Cortex of kidney (tissue), 1 donor: ENCODE measurements at places on chromosomes 5 and 9.

GRCh38 chr5:83595217-83595616, 123.7 kb downstream of the VCAN start:
- no peak for DNase-seq

- no peak for DNase-seq
Measured at GRCh38 chr5:170650850-170651249, 132.7 kb upstream of the GABRP start.

GRCh38 chr5:78568676-78569075, 79.9 kb downstream of the LHFPL2 start:
- no peak for DNase-seq

- no peak for DNase-seq
Measured at GRCh38 chr5:58378613-58379390, 81.1 kb downstream of the PLK2 start.

GRCh38 chr9:100729336-100729895, 151.5 kb downstream of the CAVIN4 start:
- DNase-seq, result no peak

- DNase-seq, result no peak
Measured at GRCh38 chr5:15008921-15009320, 137.3 kb upstream of the ANKH start.

DNA sequence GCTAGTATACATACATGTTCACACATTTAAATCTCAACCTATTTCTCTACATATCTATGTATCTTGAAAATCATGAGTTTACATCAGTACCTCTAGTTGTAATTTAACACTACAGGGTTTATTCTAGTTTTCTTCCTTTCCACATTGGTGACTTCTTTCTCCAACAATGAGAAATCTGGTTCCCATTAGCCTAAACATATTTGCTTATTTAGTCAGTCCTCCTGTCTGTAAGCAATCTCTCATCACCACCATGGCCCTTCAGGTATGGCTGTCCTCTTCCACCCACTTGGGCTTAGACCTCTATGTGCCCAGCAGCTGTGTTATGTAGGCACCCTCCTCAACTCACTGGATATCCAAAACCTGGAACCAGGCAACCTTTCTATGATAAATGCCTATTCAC, 8.0 kb upstream of the SPATA31D1 start:
- no peak for DNase-seq

- DNase-seq, result no peak
Measured at GRCh38 chr5:149937610-149938009, 7.0 kb downstream of the PDE6A start.

DNA sequence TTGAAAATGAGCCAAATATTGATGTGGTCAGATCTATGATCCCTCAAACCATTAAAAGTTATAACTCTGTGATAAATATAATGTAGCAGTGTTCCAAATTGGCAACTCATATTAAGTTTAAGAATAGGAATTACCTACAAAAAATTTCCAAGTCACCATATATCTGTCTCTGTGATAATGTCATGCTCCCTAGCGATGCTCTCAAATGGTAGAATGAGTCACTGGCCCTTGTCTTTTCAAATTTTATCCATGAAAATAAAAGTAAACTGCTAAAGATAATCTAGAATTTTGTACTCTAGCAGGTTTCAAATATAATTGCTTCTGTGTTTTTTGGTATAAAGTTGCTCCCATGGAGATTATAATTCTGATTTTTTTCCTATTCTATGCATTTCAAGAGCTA, 277.1 kb downstream of the PDE4D start:
- DNase-seq, result no peak

- no peak for DNase-seq
Measured at GRCh38 chr5:174545926-174546325, 178.5 kb upstream of the MSX2 start.

DNA sequence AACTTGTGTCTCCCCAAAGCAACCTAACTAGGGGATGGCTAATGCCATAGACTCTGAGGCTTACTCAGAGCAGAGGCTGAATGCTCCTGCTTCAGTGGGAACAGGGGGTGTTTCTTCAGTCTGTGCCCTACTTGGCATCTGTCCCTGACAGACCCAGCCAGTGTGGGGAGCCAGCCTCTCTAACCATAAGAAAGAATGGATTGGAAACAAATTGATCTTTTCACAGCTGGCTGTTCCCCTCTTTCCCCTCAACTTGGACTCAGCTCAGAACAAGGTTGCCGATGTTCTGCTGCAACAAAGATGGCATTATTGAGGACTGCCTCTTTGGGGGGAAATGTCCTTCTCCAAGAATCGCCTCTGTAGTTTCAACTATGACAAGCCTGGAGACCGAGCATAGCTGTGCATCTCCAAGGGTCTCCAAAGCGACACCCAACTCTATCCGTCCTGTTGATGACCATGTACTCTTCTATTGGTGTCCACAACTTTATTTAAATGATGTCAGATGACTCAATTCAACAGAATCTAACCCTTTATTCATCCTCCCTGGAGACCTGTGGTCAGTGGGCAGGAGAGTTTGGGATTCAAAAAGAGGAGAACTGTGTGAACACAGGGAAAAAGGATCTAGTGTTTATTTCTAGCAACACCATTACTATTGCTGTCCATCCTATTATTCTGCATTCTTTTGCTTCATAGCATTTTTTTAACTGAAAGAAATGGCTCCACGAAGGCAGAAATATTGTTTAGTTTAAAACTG, 24.7 kb upstream of the TNC start:
- DNase-seq, result no peak

- no peak for DNase-seq
Measured at GRCh38 chr9:128773049-128773448, 1.3 kb upstream of the ZER1 start.

DNA sequence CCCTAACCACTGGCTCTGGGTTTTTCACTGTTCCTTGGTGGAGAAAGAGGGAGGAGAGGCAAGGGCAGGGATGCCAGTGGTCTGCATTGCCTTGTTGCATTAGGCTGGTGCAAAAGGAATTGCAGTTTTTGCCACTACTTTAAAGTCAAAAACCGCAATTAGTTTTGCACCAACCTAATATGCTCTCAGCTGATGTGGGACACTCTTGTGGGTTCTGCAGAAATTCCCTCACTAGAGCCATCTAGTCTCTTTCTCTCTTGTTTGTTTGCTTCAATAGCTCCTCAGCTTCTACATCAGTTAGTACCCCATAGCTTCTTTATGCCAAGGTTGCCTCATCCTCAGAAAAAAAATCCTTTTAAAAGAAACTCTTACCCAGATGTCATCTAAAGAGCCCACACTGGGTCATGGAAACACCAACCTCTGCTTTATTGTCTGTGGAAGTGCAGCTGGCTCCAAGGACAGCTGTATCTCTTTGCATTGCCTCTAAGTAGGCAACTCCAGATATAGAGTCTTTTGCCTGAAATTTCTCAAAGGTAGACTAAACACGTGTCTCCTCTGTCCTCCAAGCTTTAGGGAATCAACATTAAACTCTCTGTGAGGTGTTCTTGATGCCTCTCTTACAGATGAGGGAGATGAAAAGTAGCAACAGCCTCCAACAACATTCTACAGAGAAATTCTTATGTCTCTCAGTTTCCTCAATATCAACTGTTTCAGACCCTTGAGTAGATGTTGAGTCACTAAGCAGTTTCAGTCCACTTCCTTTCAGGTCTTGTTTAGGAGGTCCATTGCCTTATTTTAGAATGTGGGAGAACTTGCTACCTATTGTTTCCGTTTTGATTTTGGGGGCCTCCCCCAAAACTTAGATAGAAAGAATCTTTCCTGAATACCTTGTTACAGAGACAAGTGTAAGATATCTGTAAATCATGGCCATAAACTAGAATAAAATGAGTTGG, 84.9 kb upstream of the MEF2C start:
- DNase-seq, result no peak

GRCh38 chr5:39080597-39081204, 6.5 kb upstream of the RICTOR start:
- DNase-seq, result no peak

- DNase-seq, result no peak
Measured at GRCh38 chr5:116681334-116682013, 106.9 kb upstream of the SEMA6A start.

DNA sequence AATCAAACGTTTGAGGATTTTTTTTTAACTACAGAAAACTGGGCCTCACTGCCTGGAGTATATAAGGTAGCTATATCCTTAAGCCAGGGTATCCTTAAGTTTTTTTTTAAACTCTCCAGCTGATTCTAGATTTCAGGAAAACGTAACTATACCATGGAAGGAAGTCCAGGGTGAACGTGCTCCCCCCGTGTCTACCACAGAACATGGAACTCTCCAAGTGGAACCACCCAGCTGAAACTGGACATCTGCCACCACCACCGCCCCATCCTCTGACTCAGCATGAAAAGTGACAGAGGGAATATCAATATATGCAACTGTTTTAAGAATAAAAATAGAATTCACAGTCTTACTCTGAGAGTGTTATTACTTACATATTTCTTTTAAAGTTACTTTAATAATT, 61.3 kb downstream of the DROSHA start:
- no peak for DNase-seq

- no peak for DNase-seq
Measured at GRCh38 chr9:123329329-123329955, 26.6 kb upstream of the CRB2 start.

- no peak for DNase-seq
Measured at GRCh38 chr5:73763300-73764032, 137.5 kb downstream of the ARHGEF28 start.

GRCh38 chr5:136642976-136643375, 277.6 kb upstream of the TRPC7 start:
- DNase-seq, result no peak

GRCh38 chr5:56211298-56211865, 21.7 kb downstream of the ANKRD55 start:
- no peak for DNase-seq

- no peak for DNase-seq
Measured at GRCh38 chr5:154647114-154647760, 107.9 kb upstream of the LARP1 start.

DNA sequence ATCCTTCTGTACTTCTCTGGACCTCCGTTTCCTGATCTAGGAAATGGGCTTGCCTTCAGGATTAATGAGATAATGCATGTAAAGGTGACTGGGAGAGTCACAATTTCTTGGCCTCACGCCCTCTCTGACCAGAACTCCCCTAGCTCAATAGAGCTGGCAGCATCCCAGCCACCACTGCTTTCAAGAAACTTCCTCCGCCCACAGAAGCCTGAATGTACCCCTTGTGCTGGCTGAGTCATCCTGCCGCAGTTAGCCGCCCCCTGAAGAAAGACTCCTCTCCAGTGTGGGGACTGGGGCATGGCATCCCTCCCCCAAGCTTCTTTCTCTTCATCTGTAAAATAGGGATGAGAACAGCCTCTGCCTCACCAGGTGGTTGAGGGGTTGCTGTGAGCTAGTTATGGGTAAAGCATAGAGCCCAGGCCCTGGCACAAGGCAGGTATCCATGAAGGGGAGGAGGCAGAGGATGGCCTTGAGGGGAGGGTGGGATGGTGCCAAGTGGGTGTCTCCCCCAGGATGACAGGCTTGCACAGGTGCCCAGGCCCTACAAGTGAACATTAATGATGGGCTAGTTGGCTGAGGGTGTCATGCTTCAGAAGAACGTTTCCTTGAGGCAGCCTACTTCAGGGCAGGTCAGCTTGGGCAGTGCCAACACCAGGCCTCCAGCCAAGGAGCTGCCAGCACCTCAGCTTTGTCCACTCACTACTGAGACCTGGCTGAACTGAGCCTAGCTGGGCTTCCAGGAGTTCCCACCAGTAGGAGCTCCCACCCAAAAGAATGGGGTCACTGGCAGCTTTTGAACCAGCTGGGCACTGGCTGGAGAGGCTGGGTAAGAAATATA, 3.4 kb downstream of the PDLIM4 start:
- no peak for DNase-seq

- DNase-seq, result no peak
Measured at GRCh38 chr5:77995793-77996409, 219.8 kb upstream of the TBCA start.

GRCh38 chr5:141084487-141084989, 9.9 kb upstream of the PCDHB2 start:
- no peak for DNase-seq

DNA sequence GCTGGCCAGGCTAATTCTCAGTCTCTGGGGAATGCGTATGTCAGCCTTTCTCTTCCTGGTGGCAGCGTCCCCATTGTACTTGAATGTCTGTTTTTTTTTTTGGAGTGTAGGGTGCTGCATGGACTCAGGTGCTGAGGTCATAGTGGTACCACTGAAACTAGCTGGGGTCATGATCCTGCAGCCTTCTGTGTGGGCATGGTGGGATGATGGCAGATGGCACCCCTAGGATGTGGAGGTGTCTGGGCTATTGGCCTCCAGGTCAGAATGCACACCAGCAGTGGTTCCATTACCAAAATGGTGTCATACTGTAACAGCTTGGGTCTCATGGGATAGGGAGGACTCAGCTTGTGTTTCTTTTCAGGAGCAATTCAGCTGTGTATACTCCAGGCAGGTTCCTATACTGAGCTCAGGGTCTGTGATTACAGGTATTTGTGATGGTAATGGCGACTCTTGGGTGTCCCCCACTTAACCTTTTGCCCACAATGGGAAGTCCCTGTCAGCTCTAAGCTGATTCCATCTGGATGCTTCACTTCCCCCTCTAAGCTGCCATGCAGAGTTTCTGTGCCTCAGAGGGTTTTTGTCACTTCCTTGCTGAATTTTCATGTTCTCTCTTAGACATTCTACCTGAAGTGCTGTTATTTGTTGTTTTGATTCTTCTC, 17.9 kb downstream of the HSD17B4 start:
- no peak for DNase-seq

DNA sequence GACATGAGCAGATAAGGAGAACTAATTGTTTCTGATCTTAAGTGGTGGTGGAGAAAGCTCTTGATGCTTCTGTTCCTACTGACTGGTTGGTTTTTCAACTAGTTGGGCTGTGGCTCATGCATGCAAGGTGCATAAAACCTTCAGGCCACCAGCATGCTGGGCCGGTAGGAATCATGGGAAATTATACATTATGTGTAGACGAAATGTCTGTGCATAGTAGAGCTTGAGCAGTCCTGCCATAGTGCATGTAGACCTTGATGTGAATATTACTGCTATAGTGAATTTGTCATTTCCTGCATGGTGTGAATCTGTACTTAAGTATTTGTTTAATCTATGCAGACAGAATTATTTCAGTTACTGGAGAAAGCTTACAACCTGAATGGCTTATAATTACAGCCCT, 433.6 kb upstream of the ADAMTSL1 start:
- DNase-seq, result no peak

DNA sequence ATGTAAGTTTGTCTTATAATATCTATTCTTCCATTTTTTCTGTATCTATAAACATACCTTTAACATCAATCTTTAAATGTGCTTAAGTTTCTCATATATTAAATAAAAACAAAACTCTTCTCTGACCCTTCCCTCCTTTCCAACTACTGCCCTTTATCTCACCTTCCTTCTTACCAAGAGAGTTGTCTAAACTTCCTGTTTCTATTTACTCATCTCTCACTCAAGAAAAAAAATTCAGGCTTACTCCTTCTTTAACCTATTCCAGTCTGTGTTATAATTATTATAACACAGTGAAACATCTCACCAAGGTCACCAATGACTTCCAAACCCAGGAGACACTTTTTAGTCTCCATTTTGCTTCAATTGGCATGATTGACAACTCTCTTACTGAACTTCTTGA, 140.9 kb downstream of the CCDC171 start:
- no peak for DNase-seq
